ENCODE measurements at places on chromosomes 5 and 9.

DNA sequence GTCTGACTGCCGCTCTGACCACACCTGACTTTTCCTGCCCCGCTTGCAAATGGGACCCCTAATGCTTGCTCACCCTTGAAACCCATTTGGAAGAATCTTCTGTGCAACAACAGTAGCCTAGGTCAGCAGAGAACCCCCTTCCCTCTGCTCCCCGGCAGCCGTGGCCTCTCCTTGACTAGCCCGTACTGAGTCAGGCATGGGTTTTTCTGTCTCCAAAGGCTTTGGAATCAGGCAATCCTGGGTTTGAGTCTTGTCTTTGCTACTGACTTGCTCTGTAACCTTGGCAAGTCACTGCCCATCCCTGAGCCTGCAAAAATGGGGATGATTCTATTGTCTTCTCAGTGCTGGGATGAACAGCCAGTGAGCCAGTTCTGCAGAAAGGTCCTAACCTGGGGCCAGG lies 135.4 kb downstream of the RGS3 start:
- H3K27ac ChIP-seq = no peak overlapping the region
- H3K36me3 ChIP-seq = peaks cover 33% of the 10 kb centered on the region
- peaks cover 2% of the 10 kb centered on the region for H3K27me3 ChIP-seq
- peaks cover 14% of the 10 kb centered on the region for H3K4me1 ChIP-seq
- no peak for DNase-seq
- no peak overlapping the region for H3K4me3 ChIP-seq

DNA sequence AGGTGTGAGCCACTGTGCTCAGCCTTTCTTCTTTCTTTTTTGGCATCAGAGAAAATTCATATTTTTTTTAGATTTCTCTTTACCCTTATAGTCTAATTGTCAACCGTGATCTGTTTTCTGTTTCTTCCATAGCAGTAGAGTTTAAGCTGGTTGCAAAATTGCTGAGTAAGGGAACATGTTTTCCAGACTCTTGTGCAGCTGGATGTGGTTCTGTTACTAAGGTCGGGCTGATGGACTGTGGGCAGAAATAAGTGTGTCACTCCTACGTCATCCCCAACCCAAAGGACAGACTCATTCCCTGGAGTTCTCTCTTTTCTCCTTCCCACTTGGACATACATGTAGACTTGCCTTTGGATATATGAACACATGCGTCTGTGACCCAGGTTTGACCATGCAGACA lies 64.1 kb upstream of the GOLM1 start:
- DNase-seq = no peak
- no peak overlapping the region for H3K27ac ChIP-seq
- H3K4me1 ChIP-seq = no peaks in the 10 kb centered on the region
- no peaks in the 10 kb centered on the region for H3K36me3 ChIP-seq
- H3K4me3 ChIP-seq = no peak overlapping the region

GRCh38 chr5:158051036-158051435 lies 192.1 kb upstream of the CLINT1 start:
- H3K27me3 ChIP-seq = peaks cover 15% of the 10 kb centered on the region
- H3K36me3 ChIP-seq = no peaks in the 10 kb centered on the region
- no peak for DNase-seq
- no peaks in the 10 kb centered on the region for H3K4me1 ChIP-seq

DNA sequence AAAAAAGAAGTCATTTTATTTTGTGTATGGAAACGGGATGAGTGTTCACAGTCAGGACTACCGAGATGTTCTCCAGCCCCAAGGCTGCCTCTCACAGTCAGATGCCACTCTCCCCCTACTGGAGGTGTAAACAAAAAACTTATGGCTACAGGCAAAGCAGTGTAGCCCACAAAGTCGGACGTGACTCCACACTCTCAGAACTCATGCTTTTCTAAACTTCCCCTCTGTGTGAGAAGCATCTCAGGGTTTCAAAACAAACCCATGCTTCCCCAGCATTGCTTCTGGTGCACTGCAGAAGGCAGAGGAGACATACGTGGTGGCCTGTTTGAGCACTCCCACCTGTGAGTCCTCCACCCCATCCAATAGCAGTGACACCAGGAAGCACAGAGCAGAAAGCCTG lies 580.3 kb downstream of the BNC2 start:
- no peaks in the 10 kb centered on the region for H3K27me3 ChIP-seq
- no peak overlapping the region for H3K4me3 ChIP-seq
- no peaks in the 10 kb centered on the region for H3K36me3 ChIP-seq
- peaks cover 3% of the 10 kb centered on the region for H3K4me1 ChIP-seq

DNA sequence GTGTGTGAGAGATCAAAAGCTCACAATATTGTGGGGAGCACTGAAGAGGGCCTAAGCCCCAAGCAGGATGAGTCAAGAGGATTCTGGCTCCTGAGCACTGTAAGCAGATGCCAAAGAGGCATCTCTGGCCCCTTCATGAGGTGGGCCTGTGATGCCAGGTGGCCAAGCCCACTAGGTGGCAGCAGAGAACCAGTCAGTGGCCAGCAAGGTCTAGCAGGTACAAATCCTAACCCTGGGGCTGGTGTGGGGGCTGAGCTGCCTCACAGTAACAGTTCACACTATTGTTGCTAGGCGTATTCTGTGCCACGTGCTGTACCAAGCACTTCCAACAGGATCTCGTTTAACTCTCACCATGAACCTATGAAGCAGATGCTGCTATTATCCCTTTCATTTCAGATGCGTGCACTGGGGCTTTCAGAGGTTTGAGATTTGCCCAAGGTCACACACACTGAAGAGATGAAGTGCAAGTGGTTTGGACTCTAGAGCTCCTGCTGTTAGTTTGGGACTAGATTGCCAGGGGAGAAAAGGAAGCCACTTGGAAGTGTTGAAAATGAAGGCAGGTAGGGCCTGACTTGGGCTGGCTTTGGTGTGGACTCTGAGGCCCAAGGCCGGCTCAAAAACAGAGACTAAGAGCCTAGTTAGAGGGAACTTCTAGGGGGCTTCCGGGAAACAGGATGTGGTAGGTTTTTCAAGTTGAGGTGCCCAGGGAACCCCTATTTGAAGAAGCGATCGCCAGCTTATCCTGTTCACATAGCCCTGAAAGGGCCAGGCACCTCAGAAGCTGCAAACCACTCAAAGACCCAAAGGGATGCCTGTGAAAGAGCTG lies 4.4 kb upstream of the MLANA start:
- no peaks in the 10 kb centered on the region for H3K36me3 ChIP-seq
- no peaks in the 10 kb centered on the region for H3K27me3 ChIP-seq
- H3K4me1 ChIP-seq = no peaks in the 10 kb centered on the region

DNA sequence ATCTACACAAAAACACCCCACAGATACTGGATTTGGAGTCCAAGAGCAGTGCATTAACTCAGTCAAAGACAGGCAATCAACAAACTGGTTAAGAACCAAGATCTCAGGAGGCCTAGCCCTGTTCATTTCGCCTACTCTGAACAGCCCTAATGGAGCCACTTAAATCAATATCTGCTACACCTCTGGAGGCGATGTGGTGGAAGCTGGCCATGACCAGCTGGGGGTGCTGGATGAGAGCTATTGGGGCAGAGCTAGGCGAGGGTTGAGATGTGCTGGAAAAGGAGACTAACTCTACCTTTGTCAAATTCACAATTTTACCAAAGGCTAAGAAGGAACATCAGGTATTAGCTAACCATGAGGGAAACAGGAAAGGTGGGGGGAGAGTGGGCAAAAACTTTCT lies 23.3 kb upstream of the ARSB start:
- no peak for DNase-seq
- H3K36me3 ChIP-seq = no peaks in the 10 kb centered on the region
- H3K4me3 ChIP-seq = no peak overlapping the region

DNA sequence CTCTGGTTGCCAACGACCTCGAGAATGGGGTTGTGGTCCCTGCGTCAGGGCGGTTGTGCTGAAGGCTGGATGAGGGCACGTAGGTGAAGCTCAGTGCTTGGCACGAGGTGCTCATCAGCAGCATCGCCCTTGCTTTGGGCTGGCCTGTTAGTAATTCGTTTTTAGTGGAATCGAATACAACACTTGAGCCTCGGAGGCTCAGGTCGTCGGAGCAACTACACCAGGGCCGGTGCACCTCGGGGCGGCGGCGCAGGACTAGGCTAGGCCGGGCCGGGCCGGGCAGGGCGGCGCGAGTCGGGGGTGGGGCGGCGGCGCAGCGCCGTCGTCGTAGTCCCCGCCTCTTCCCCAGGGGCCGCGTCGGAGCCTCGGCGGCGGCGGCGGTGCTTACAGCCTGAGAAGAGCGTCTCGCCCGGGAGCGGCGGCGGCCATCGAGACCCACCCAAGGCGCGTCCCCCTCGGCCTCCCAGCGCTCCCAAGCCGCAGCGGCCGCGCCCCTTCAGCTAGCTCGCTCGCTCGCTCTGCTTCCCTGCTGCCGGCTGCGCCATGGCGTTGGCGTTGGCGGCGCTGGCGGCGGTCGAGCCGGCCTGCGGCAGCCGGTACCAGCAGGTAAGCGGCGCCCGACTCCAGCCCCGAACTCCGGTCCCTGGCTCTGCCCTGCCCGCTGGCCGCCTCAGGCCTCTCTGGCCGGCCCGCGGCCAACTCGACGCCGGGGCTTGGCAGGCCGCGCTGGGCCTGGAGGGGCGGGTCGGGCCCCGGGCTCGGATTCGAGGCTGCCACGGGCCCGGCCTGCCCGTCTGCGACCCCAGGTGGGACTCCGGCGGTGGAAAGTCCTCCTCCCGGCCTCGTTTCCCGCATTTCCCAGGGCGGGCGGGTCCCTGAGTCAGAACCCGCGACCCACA lies at the start of gene NDFIP1:
Gene NDFIP1, plus strand, starts transcription at position 348 of the 899 bp plus-strand sequence. Its CDS starts 196 bp downstream, at position 544.
- peaks cover 31% of the 10 kb centered on the region for H3K4me1 ChIP-seq
- H3K4me3 ChIP-seq = peak within 1 kb of the TSS; percentile 84
- H3K27ac ChIP-seq = peak within 1 kb of the TSS; percentile 83
- no peaks in the 10 kb centered on the region for H3K27me3 ChIP-seq

DNA sequence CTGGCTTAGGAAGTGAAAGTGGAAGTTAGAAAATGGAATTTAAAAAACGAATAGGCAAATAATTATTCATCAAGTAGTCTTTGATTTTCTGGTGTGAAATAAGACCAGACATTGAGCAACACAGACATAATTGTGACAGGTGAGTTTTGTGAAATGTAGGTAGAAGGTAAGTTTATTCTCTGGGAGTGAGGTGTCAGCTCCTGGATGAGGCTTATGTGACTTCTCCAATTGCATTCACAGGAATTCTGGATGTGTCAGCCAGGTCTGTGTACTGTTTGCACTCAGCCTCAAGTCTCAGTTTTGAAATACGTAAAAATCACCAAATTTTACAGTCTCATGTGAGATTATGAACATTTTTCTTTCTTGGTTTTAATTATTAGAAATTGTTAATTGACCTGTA lies 537.6 kb downstream of the CETN3 start:
- no peak overlapping the region for H3K4me3 ChIP-seq
- no peak for DNase-seq
- peaks cover 6% of the 10 kb centered on the region for H3K4me1 ChIP-seq
- no peaks in the 10 kb centered on the region for H3K36me3 ChIP-seq
- H3K27ac ChIP-seq = no peak overlapping the region
- H3K27me3 ChIP-seq = no peaks in the 10 kb centered on the region

DNA sequence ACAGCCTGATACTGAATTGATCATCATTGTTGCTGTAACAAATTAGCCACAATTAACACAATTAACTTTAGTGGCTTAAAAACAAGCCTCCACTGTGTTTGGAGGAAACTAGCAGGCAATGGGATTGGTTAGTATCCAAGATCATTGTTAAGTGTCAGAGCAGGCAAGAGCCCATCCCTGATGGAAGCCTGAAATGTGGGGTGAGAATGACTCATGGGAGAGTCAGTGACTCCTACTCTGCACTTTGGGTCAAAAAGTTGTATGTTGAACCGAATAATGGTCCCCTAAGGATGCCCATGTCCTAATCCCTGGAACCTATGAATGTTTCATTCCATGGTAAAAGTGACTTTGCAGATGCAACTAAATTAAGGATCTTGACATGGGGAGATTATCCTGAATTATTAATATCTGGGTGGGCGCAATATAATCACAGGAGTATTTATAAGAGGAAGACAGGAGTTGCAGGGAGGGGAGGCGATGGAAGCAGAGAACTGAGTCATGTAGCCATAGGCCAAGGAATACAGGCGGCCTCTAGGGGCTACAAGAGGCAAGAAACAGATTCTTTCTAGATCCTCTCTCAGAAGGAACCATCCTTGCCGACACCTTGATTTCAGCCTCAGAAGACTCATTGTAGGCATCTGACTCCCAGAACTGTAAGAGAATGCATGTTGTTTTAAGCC lies 28.8 kb downstream of the ALG2 start:
- no peak overlapping the region for H3K27ac ChIP-seq
- no peaks in the 10 kb centered on the region for H3K36me3 ChIP-seq
- DNase-seq = no peak
- H3K4me3 ChIP-seq = no peak overlapping the region
- H3K4me1 ChIP-seq = peaks cover 32% of the 10 kb centered on the region

DNA sequence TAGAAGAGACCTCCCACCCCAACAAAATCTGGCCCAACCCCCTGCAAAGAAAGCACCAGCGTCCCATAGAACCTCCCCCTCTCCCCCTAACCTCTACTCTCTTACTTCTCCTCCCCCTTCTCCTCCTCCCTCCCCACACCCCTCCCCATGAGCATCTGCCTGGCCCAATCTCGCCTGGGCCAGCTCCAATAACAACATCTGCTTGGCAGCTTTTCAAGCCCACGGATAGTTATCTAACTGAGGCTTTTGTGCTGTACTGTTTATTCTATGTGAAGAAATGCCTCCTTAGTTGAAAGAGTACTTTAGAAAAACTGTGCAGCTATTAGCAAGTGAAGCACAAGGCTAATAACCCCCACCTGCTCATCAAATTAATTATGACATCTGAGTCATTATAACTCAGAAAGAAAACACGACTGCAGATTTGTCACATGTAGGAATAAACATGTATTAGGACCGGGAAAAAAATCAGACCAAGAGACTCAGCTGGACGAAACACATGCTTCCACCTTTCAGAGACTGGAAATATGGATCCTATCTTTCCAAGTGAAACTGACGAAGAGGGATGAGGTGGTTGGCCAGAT lies 42.8 kb downstream of the NFIB start:
- no peaks in the 10 kb centered on the region for H3K4me1 ChIP-seq
- peaks cover 8% of the 10 kb centered on the region for H3K27me3 ChIP-seq
- H3K4me3 ChIP-seq = no peak overlapping the region
- no peak overlapping the region for H3K27ac ChIP-seq
- no peaks in the 10 kb centered on the region for H3K36me3 ChIP-seq

DNA sequence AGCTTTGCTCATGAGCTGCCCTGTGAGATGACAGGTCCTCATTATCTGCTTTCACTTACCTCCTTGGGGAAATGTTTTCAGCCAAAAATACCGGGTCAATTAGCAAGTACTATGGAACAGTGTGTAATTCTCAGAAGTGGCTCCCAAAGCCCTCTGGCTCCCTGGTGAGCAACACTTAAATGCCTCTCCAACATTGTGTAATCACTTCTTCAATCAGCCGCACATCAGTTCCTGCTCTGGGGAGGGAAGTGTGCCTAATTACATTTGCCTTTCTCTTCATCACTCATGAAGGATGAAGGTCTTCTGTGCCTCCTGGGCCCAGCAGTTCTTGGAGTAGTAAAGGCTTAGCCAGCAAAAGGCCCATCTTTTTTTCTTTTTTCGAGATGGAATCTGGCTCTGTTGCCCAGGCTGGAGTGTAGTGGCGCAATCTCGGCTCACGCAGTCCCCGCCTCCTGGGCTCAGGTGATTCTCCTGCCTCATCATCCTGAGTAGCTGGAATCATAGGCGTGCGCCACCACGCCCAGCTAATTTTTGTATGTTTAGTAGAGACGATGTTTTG lies 23.1 kb downstream of the NIM1K start:
- H3K27ac ChIP-seq = no peak overlapping the region
- no peak overlapping the region for H3K4me3 ChIP-seq
- no peaks in the 10 kb centered on the region for H3K36me3 ChIP-seq
- no peaks in the 10 kb centered on the region for H3K4me1 ChIP-seq
- no peak for DNase-seq

GRCh38 chr5:101531026-101531425 lies 627.9 kb upstream of the ST8SIA4 start:
- no peaks in the 10 kb centered on the region for H3K27me3 ChIP-seq
- no peaks in the 10 kb centered on the region for H3K4me1 ChIP-seq
- no peak overlapping the region for H3K4me3 ChIP-seq
- H3K27ac ChIP-seq = no peak overlapping the region
- H3K36me3 ChIP-seq = no peaks in the 10 kb centered on the region

Measured in activated B cell treated with CpG ODN at 0.5 μM for 24 hours (primary cell).